ENCODE measurements at places on chromosomes 12 and 14. TPM values are rescaled to one million over a fixed set of nuclear protein-coding genes. Genes with fewer than 3 reads are reported as not detected.

The TAS2R9 gene
- not detected for total RNA-seq

The AICDA gene
- not detected for total RNA-seq

The VRTN gene
- not detected for total RNA-seq

The ALDH1L2 gene
- 3.1 TPM for total RNA-seq

The NID2 gene
- total RNA-seq = 19.2 TPM

The AVPR1A gene
- total RNA-seq = not detected

The GOLGA3 gene
- 25.0 TPM for total RNA-seq

The LRRC74A gene
- not detected for total RNA-seq

The DBX2 gene
- total RNA-seq = not detected

The NAV3 gene
- total RNA-seq = 11.0 TPM

The TMEM121 gene
- total RNA-seq = 8.9 TPM

The KERA gene
- total RNA-seq = not detected

The TECPR2 gene
- 7.2 TPM for total RNA-seq

The ANO6 gene
- 38.8 TPM for total RNA-seq

The C3AR1 gene
- not detected for total RNA-seq

The GPN3 gene
- total RNA-seq = 37.7 TPM

Measured in A549 treated with RU486 at 1 μM for 4 hours (cell line).